ENCODE measurements at places on chromosomes 5 and 9.

DNA sequence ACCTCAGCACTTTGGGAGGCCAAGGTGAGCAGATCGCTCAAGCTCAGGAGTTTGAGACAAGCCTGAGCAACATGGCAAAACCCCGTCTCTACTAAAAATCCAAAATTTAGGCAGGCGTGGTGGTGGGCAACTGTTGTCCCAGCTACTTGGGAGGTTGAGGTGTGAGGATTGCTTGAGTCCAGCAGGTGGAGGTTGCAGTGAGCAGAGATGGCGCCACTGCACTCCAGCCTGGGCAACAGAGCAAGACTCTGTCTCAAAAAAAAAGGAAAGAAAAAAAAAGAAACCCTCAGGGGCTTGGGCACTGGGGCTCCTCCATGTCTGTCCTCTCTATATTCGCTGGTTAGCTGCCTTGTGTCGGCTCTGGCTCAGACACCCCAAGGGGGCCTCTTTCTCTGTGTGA is 10.9 kb upstream of the PPP2CA start:
- DNase-seq = no peak

- no peak for DNase-seq
Measured at GRCh38 chr5:77871016-77871415, 94.9 kb upstream of the TBCA start.

DNA sequence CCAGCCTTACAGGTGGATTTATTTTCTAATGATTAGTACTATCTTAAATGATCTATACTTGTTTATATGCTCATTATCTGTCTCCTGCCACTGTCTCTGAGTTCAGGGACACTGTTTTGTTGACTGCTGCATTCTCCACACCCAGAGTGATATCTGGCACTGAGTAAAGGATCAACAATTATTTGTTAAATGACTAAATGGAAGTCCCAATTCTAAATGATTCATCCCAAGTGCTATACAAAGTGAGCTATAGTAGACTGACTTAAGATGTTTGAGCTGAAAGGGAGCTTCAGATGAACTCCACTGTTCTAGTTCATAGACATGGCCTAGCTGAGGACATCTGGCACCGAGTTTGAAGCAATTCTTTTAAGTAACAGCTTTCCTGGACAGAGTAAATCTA is 40.5 kb downstream of the ITGA2 start:
- no peak for DNase-seq

- DNase-seq = no peak
Measured at GRCh38 chr5:125394661-125395280, 648.3 kb upstream of the ZNF608 start.

DNA sequence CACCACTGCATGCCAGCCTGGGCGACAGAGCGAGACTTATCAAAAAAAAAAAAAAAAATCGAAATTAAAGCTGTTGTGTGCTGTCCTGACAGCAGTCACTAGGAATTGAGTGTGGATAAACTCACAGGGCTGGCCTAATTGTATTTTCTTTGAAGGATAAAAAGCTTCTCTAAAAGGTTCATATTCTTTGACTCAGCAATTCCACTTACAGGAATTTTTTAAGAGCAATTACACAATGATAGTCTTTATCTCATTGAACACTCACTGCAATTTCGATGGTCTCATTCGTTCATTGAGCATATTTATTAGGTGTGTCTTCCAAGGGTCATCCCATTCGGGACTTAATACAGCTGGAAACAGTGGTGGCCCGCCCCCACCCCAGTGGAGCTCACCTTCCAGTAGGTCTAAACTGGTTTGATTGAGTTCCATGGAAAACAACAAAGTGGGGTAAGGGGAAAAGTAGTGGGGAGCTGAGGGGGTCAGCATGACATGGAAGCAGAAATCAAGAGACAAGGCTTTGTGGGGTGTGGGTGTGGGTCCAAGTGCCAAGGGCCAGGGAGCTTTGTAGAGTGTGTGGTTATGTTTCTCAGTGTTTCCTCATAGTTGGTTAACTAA is 6.7 kb downstream of the CDK9 start:
- no peak for DNase-seq

Data from MV-4-11 (cell line).